Immature natural killer cell (primary cell): ENCODE measurements at places on chromosomes 5 and 9. TPM values are rescaled to one million over a fixed set of nuclear protein-coding genes. Genes with fewer than 3 reads are reported as not detected.

The CD180 gene
- polyA plus RNA-seq: 0.52 TPM

The EMB gene
- polyA plus RNA-seq: 164 TPM

The MOCS2 gene
- 40.7 TPM for polyA plus RNA-seq

The MAMDC4 gene
- not detected for polyA plus RNA-seq

The MINAR2 gene
- not detected for polyA plus RNA-seq

The SLC46A2 gene
- polyA plus RNA-seq: 0.13 TPM

The ACTBL2 gene
- polyA plus RNA-seq: not detected

The STC2 gene
- not detected for polyA plus RNA-seq

The MUSK gene
- not detected for polyA plus RNA-seq

The ADAM19 gene
- not detected for polyA plus RNA-seq

The RNF183 gene
- polyA plus RNA-seq: not detected

- H3K4me1 ChIP-seq: peaks cover 59% of the 10 kb centered on the region
- peak overlapping the region; percentile 18 for H3K27ac ChIP-seq
- no peaks in the 10 kb centered on the region for H3K36me3 ChIP-seq
- H3K4me3 ChIP-seq: peak overlapping the region; percentile 57
- peaks cover 3% of the 10 kb centered on the region for H3K27me3 ChIP-seq
These were observed 78.4 kb downstream of the TSPAN17 start for GRCh38 chr5:176725521-176726280.

- peaks cover 3% of the 10 kb centered on the region for H3K27me3 ChIP-seq
- DNase-seq: no peak
- no peak overlapping the region for H3K4me3 ChIP-seq
- no peaks in the 10 kb centered on the region for H3K4me1 ChIP-seq
- peaks cover 3% of the 10 kb centered on the region for H3K36me3 ChIP-seq
These were observed 140.9 kb downstream of the ZNF608 start for GRCh38 chr5:124605541-124605940.

GRCh38 chr5:143405849-143406098, 2.3 kb upstream of the NR3C1 start:
- H3K36me3 ChIP-seq: peaks cover 4% of the 10 kb centered on the region
- H3K27me3 ChIP-seq: peaks cover 20% of the 10 kb centered on the region
- peak overlapping the region; percentile 98 for H3K27ac ChIP-seq
- no peak for DNase-seq
- H3K4me1 ChIP-seq: peaks cover 27% of the 10 kb centered on the region
- peak overlapping the region; percentile 96 for H3K4me3 ChIP-seq

GRCh38 chr5:39158127-39158593, 61.2 kb downstream of the FYB1 start:
- H3K4me3 ChIP-seq: peak overlapping the region; percentile 22
- H3K27me3 ChIP-seq: peaks cover 2% of the 10 kb centered on the region
- no peak for DNase-seq
- peaks cover 84% of the 10 kb centered on the region for H3K4me1 ChIP-seq
- H3K36me3 ChIP-seq: peaks cover 28% of the 10 kb centered on the region
- peak overlapping the region; percentile 35 for H3K27ac ChIP-seq

- H3K27ac ChIP-seq: no peak overlapping the region
- peaks cover 3% of the 10 kb centered on the region for H3K36me3 ChIP-seq
- H3K4me1 ChIP-seq: no peaks in the 10 kb centered on the region
- no peak overlapping the region for H3K4me3 ChIP-seq
These were observed 1.8 kb downstream of the HCN1 start for GRCh38 chr5:45694255-45694814.

DNA sequence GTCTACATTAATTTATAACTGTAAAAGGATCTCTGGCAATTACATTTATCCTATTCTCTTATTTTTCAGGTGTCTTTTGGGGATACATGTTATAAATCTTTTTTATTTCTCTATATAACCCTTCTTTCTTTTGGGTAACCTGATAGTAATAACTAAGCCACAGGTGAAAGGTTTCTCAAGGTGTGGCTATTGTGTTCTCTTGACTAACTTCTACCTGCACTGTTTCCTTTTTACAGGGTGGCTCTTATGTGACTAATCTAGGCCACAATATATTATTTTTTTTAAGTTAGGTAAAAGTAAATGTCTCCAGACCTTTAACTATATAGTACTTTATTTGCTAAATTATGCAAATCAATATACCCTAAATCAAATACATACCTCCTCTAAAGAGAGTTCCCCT, 193.2 kb downstream of the EFNA5 start:
- peaks cover 10% of the 10 kb centered on the region for H3K27me3 ChIP-seq
- peaks cover 72% of the 10 kb centered on the region for H3K4me1 ChIP-seq
- peak; percentile 22 for DNase-seq
- H3K4me3 ChIP-seq: peak overlapping the region; percentile 88
- peaks cover 7% of the 10 kb centered on the region for H3K36me3 ChIP-seq

GRCh38 chr5:55429613-55430253, 105.0 kb downstream of the PLPP1 start:
- H3K27me3 ChIP-seq: no peaks in the 10 kb centered on the region
- H3K27ac ChIP-seq: no peak overlapping the region
- H3K4me1 ChIP-seq: no peaks in the 10 kb centered on the region
- H3K4me3 ChIP-seq: no peak overlapping the region

DNA sequence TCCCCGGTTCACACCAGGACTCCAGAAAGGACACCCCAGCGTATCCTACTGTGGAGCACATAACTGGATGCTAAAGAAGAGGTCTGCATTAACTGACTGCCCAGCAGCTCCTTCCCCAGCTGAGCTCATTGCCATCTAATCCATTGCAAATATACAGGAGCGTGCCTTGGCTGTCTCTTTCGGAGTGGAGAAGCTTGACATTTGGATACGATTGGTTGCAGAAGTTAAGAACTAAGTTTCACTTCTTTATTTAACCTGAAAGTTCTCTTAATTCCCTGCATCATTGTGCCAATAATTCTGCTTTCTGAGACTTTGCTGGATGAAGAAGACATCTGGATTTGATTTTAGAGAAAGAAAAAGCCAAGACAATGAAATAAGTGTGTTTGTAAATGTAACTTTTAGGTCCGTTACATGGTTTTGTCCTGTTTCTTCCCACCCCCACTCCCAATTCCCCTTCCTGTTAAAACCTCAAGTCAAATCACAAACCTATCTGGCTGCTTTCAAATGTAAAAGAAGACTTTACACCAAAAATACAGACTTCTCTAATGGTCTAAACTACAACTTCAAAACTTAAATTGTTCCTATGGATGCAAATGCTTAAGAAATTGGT, 33.9 kb downstream of the TAS2R1 start:
- no peak overlapping the region for H3K4me3 ChIP-seq
- DNase-seq: no peak
- H3K27ac ChIP-seq: no peak overlapping the region
- H3K4me1 ChIP-seq: no peaks in the 10 kb centered on the region
- no peaks in the 10 kb centered on the region for H3K36me3 ChIP-seq
